ENCODE measurements at places on chromosomes 3 and 15.

DNA sequence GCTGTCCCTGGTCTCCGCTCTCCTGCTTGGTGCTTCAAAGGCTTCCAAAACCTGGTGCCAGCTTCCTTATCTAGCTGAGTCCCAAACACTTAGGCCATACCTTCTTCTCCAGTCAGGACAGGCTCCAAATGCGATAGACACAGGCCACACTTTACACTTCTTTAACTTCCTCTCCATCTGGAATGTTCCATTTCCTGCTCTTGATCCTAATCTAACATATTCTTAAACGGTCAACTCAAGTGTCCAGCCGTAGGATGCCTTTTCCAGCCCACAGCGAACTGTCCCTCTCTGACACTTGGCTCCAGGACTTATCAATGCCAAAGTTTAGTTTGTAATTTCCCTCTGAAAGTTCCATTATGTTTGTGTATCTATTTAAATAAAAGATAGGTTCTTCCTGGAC, 19.2 kb upstream of the PLA2G4F start:
- H3K4me3 ChIP-seq: no peak overlapping the region
- H3K36me3 ChIP-seq: no peaks in the 10 kb centered on the region

DNA sequence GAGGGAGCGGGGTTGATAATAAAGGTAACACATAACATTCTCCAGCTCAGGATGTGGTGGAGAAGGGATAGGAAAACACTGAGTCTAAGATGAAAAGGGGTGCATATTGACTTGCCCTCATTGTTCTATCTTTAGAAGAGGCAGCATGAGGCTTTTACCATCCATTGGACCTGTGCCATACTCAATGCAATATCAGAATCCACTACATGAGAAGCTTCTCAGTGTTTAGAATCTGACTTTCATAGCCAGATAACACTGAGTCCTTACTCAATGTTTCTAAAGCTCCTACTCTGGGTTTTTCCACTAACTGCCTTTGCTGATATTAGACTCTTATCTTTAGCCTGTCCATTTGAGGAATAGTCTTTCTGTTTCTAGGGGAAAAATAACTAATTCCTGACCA, 24.3 kb upstream of the GADL1 start:
- H3K4me1 ChIP-seq: peaks cover 10% of the 10 kb centered on the region
- H3K27ac ChIP-seq: no peak overlapping the region
- H3K4me3 ChIP-seq: no peak overlapping the region
- H3K36me3 ChIP-seq: no peaks in the 10 kb centered on the region
- no peaks in the 10 kb centered on the region for H3K27me3 ChIP-seq

DNA sequence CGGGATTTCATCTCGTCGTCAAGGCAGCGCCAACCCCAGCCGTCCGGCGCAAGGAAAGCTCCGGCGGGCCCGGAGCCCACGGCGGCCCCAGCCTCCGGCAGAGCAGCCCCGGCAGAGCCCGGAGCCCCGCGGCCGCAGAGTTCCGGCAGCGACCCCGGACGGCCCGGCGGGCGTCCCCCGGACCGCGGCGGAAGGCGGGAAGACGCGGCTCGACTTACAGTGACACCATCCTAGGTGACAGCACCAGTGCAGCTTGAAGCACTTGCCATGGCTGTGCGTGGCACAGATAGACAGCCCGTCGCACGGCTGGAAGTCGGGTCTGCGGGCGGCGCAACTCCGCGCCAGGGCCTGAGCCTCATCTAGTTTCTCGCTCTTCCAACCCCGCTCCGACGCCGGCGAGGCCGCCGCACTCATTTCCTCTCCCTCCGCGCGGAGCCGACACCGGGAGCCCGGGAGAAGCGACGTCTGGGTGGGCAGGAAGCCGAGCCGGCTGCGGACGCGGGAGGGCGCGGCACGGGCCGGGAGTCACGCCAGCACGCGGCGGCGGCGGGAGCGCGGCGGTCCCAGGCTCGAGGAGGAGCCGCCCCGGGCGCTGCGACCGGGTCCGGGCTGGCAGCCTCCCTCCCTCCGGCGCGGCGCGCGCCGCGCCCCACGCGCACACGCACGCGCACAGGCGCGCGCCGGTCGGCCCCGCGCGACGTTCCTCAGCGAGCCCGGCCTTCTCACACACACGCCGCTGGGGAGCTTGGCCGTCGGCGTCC, at the start of gene C3orf70:
Gene C3orf70 (minus strand): TSS at position 651 of the 761 bp plus-strand sequence. CDS start 237 bp downstream, at position 414.
- H3K4me1 ChIP-seq: 0 out of 2 replicates have a peak, but pooled peaks cover 9% of the 10 kb centered on the region
- H3K27me3 ChIP-seq: 0 out of 2 replicates have a peak, but pooled peaks cover 9% of the 10 kb centered on the region
- H3K4me3 ChIP-seq: peak within 1 kb of the TSS; percentile 79
- peak within 1 kb of the TSS; percentile 22 for H3K27ac ChIP-seq
- H3K36me3 ChIP-seq: no peaks in the 10 kb centered on the region
- peak; percentile 82 for DNase-seq

GRCh38 chr3:55746808-55747413, 259.8 kb upstream of the WNT5A start:
- H3K4me1 ChIP-seq: no peaks in the 10 kb centered on the region
- no peak overlapping the region for H3K27ac ChIP-seq
- no peaks in the 10 kb centered on the region for H3K36me3 ChIP-seq

DNA sequence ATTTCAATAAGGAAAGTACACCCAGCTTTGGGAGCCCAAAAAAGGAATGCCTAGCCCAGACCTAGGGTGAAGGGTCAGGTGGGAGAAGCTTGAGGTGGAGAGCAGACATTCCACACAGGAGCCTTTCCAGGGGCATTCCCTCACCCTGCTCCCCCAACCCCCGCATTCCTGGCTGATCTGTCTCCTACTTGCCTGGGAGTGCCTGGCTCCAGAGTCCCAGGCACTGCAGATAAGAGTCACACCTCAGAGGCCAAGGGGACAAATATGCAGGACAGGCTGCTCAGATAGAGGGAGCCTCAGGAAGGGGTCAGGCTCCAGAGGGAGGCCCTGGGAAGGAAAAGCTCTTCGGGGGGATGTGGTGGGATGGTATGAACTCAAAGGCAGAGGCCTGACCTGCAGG, 20.8 kb upstream of the HCN4 start:
- H3K4me1 ChIP-seq: no peaks in the 10 kb centered on the region
- no peaks in the 10 kb centered on the region for H3K36me3 ChIP-seq
- no peaks in the 10 kb centered on the region for H3K27me3 ChIP-seq
- DNase-seq: no peak
- no peak overlapping the region for H3K4me3 ChIP-seq

- no peak for DNase-seq
- peaks cover 34% of the 10 kb centered on the region for H3K4me1 ChIP-seq
- H3K27ac ChIP-seq: no peak overlapping the region
- H3K36me3 ChIP-seq: no peaks in the 10 kb centered on the region
- H3K27me3 ChIP-seq: no peaks in the 10 kb centered on the region
Measured at GRCh38 chr15:31437686-31438085, 111.1 kb downstream of the KLF13 start.

DNA sequence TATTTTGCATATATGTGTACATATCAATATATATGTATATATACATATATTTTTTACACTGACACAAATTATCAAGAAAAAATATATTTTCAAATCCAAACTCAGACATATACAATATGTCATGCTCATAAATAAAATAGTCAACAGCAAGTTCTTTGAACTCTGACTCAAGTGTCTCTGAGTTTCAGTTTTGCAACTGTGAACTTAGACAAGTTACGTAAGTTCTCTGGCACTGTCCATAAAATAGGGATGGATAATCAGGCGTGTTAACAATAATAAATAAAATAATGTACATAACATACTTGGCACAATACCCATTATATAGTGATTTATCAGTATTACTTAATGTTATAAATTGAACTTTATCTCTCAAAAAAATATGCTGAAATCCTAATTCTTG, 12.1 kb upstream of the XRN1 start:
- no peaks in the 10 kb centered on the region for H3K27me3 ChIP-seq
- no peak overlapping the region for H3K27ac ChIP-seq
- DNase-seq: no peak

All from MM.1S (cell line).